ENCODE measurements at places on chromosomes 4 and X.

DNA sequence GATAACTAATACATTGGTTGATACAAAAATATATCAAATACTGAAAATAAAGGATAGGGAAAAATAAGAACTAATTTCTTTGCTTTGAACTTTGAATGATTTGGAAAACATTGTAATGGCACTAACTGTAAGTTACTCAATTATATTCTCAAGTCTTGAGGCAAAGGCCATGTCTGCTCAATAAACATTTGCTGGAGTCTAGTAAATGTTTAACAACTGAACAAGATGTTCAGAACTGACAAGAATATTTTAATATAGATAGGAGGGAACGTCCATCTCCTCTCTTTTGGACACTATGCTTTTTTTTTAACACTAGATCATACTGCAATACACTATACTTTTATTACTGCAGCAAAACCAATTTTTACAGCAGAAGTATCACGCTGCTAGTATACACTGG lies 76.2 kb downstream of the PRSS12 start:
- DNase-seq: no peak

- DNase-seq: no peak
Observed at GRCh38 chrX:72604112-72604511, 31.5 kb upstream of the HDAC8 start.

DNA sequence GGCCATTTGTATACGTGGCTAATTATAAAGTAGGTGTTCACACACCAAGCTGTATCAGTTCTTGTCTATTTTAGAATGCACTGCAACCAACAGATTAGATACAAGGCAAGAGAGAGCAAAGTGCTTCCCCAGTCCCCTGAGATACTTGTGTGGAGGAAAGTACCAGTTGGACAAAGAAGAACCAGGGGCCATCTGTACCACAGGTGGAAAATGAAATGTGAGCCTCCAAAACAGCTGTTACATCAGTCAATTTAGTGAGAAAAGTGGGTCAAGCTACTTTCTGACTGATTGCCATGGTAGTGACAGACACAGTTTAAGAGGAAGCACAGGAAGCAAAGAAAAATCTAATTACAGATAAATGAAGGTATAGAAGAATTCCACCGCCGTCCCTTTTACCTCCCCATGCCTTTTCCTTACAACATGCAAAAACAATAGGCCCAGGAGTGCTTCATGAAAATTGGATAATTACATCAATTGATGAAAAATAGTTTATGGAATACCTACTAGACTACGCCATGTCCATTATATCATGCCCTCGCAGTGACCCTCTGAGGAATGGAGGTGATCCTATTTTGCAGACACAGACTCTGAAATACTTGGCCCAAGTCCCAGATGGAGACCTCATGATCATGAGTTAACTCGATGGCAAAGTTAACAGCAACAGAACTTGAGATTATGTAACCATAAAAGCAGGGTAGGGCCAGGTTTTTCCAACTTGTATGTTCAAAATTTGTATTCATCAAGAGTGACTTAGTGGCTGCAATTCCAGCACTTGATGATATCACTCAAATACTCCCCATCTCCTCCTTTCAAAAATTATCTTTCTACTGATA lies 15.8 kb downstream of the SMPX start:
- peak; percentile 82 for DNase-seq

- DNase-seq: no peak
Observed at GRCh38 chr4:36053930-36054329, 190.4 kb downstream of the ARAP2 start.

DNA sequence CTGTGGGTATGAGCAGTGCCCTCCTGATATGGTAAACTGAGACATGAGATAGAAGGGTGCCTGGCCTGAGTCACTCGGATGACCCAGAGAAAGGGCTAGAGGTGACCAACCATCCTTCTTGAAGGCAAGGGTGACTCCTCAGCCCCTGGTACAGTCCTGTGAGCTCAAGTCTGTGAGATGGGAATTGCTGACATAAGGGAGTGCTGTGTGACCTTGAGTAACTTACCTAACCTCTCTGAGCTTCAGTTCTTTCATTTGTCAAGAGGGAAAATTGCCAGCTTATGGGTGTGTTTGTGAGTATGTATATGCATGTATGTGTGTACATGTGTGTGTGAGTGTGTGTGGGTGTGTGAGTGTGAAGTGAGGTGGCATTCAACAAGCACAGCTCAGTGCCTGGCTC lies 210.4 kb upstream of the PSAPL1 start:
- DNase-seq: no peak

DNA sequence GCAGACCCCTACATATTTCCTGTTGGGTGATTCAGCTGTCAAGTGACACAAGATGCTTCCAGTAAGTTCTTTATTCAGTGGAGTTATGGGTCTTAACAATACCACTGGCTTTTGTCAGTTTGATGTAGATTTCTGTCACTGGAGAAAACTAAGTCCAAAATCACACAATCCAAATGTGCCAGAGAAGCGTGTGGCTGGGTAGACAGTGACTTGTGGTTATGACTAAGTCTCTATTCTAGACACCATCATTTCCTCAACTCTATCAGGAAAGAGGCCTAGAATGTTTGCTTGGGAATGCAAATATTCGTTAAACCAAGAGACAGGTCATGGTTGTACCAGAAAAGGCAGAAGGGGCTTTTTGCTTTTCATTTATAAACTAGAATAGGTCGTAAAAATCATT lies 54.4 kb upstream of the HS3ST1 start:
- no peak for DNase-seq

- DNase-seq: no peak
Observed at GRCh38 chrX:123779908-123780396, 47.1 kb upstream of the THOC2 start.

GRCh38 chr4:81472281-81473182 lies 825 bp upstream of the RASGEF1B start:
- peak; percentile 68 for DNase-seq

DNA sequence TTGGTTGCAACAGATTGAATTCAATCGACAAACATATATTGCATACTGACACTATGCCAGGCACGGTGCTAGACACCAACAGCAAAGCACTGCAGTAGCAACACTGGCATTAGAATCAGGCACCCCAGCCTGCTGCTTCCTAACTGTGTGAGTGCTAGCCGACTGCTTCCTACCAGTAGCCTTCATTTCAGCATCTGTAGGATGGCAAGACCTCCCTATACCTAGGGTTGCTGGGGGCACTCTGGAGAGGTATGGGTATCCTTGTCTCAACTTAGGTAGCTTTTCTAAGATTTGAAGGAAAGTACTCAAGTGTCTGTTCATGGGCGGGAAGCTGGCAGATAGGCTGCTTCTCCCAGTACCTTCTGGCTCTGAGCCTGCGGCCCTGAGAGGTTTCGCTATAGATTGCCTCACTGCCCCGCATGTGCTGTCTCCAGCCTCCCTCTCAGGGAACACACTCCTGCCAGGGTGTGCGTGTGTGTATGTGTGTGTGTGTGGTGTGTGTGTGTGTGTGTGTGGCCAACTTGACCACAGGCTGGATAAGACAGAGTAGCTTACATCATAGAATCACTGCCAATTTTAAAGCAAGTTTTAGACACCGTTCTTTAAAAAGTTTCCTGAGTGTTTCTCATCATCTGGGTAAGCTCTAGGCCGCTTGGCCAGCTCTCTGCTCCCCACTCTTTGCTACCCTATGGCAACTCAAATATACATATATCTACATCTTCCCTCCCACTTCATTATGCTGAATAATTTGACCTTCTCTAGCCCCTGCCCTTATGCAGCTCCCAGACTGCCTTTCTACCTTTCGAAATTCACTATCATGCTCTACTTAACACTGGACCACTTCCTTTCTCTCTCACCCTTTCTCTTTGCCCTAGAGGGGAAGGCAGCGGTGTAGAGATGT lies 97.0 kb upstream of the PJA1 start:
- DNase-seq: no peak

GRCh38 chrX:11531226-11531625 lies 134.5 kb downstream of the ARHGAP6 start:
- peak; percentile 10 for DNase-seq

GRCh38 chr4:170776983-170777382 lies 687.2 kb upstream of the AADAT start:
- no peak for DNase-seq

DNA sequence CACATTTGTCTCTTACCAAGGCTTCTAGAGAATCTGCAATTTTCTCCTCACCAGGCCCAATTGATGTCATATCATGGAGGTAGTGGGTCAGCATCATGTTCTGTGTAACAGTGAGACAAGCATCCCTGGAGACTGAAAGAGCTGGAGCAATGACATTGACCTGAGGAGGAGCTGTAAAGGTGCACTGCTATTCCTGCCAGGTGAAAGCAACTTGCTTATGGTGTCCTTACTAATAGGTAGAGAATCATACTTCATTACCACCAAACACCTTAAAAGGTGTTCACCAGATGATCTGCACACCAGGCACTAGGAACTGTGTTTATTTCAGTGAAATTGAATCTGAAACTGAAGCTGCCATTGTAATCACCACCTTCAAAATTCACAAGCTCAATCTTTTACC lies 188.7 kb downstream of the AFAP1 start:
- no peak for DNase-seq

DNA sequence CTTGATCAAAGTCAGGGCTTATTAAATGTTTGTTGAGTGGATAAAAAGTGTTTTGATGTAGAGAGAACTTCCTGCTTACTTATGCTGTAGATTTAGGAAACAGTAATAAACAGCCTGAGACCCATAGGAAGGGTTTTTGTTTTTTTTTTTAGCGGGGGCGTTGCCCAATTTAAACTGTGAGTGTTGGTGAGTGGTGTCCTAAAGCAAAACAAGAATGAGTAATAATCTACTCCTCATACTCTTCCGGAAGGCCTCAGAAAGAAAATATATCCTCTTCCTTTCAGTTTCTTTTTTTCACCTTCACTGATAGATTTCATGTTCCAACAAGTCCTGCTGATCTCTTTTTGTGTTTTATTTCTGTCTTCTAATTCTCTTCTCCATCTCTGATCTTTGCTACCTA lies 104.4 kb upstream of the SCML1 start:
- DNase-seq: no peak

DNA sequence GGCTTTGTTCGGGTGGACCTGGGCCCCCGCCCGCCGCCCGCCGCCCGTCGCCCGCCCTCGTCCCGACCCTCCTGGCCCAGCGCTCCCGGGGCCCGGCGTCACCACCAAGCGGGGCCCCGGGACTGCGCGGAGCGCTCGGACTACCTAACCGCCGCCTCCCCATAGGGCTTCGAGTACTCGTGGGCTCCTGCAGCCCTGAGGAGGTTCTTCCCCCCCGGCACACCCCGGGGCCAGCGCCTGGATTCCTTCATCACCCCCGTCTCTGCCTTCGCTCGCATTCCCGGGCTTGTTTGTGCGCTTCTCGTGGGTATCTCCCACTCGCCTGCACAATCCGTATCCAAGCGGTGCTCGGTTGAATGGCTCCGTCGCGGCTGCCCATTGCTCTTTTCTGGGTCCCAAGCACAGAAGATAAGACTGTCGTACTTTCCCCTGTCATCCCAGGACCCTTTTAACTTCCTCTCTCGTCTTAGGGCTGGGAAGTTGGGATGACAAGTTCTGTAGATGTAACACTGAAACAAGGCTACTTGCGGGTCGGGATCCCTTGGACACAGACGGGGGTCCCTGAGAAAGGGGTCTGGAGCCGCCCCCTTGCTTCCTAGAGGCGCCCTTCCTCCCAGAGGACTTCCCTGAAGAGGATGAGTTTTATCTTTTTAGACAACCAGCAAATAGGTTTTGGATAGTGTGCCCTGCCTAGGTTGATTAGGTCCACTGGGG lies 565 bp downstream of the MOB1B start:
- no peak for DNase-seq

- DNase-seq: no peak
Observed at GRCh38 chr4:126986828-126987227, 645.9 kb upstream of the INTU start.

GRCh38 chrX:389021-389441 lies 2.3 kb upstream of the PPP2R3B start:
- DNase-seq: no peak

GRCh38 chr4:78480286-78480685 lies 71.3 kb upstream of the ANXA3 start:
- no peak for DNase-seq

GRCh38 chr4:52843958-52844357 lies 18.2 kb upstream of the RASL11B start:
- no peak for DNase-seq

DNA sequence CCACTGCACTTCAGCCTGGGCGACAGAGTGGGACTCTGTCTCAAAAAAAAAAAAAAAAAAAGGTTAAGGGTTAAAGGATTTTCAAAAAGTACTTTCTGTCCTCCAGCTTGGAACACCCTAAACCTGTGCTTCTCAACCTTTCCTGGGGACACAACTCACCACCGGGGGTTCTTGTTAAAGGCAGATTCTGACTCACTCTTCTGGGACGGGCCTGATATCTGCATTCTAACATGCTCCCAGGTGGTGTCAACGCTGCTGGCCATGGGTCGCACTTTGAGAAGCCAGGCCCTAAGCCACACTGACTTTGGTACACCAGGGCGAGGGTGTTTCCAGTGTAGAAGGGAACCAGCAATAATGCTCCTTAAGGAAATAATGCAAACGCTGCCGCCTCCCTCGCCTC lies 46.1 kb downstream of the AFAP1 start:
- no peak for DNase-seq

DNA sequence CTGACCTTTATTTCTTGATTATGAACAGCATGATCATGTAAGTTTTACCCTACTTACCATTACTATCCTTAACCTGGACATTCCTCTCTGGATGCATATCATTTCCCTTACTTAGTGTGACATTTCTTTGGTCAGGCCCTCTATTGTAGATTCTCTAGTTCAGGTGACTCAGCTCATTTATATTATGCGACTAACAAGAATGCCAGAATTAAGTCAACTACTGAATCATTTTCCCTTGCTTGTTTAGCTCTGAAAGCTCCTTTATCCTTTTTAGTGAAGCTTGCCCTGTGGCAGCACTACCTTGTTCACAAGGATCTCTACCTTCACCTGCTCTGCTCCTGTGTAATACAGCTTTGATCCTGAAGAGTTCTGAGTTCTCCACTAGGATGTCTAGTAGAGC lies 15.1 kb upstream of the UGT2B17 start:
- no peak for DNase-seq

GRCh38 chrX:153600032-153600373 lies 1.1 kb upstream of the CCNQ start:
- DNase-seq: peak; percentile 45

DNA sequence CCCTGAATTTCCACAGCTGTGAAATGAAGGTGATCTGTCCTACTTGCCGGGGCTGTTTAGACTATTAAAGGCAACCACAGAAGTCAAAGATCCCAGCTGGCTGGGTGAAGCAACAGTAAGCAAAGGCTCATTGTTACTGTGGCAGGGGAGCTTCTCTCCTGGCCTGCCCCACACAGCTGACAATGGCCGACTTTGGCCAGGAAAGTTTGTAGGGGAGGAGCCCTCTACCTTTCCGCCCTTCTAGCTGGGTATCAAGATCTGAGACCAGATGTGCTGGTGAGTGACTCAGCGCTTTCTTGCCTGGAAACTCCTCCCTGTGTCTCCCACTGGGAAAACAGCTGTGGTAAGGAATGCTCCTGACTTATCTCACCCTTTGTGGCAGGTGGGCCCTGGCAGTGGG lies 21.1 kb downstream of the RASSF6 start:
- peak; percentile 56 for DNase-seq

GRCh38 chr4:42596918-42597317 lies 60.0 kb downstream of the ATP8A1 start:
- no peak for DNase-seq

- peak; percentile 88 for DNase-seq
Observed at GRCh38 chr4:104751468-104751867, 256.8 kb upstream of the CXXC4 start.

All from NCI-H82 (cell line).